Activated effector memory CD4-positive, alpha-beta T cell treated with Interleukin-2 at 50 U/mL for 16 hours (primary cell): ENCODE measurements at places on chromosomes 5 and 9.

DNA sequence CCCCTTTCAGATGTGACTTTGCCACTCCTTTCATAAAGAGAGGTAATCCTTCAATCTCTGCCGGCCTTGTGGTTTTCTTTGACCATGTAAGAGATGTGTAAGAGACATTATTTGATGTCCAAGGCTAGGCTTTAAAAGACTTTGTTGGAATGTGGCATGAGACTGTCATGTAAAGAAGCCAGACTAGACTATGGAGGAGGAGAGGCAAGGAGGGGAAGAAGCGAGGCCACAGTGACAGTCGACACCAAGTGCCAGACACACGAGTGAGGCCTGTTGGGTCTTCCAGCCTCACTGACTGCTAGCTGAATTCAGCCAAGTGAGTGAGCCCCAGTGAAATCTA, 1013.3 kb downstream of the MAT2B start:
- DNase-seq, result no peak

DNA sequence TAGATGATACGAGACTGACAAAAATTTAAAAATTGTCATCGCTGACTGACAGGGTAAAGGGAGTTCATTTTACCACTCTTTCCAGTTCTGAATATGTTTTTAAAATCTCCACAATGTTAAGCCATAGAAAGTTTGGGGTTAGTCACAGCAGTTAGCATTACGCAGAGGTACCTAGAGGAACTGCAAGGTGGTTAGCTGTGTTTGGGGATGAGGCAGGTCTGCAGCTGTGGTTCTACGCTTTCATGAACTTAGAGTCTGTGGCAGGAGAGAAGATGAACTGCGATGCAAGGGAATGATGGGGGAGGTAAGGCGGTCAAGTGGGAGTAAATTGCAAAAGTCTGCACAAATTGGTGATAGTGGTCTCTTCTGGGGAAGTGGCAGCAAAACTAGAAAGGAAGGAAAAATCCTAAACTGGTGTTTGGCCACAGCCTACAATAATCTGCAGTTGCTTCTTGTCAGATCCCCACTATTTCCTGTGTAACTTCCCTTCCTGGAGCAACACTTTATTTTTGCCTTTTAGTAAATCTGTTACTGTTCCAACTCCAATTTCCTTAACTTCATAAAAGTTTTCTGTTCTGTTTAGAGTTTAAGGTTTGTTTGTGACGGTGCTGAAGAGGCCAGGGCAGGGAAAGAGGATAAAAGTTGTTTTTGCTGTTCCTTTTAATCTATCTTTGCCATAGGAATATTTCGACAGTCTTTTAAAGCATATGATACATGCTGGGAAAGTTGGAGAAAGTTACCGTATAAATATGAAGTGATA, 38.6 kb upstream of the SNX2 start:
- DNase-seq, result no peak

GRCh38 chr5:107513337-107514085, 157.2 kb downstream of the EFNA5 start:
- DNase-seq, result no peak

DNA sequence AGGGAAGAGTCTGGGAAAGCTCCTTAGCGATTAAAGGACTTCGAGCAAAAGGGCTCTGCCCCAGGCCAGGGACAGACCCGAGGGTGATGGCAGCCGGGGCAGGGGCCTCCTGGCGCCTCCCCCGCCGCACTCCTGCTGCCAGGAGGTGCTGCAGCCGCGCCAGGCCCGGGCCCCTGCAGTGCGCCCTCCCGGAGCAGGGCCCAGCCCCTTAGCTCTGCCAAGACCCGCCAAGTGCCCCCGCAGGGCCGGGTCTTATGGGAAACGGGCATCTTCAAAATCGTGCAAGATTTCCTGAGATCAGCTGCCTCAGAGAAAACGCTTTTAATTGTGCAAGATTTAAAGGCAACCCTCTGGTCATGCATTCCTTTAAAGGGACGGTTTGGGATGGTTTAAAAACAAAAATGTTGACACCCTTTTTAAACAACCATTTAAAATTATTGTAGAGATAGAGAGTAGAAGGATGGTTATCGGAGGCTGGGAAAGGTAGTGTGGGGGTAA, 52.4 kb downstream of the CDC14B start:
- DNase-seq, result no peak

DNA sequence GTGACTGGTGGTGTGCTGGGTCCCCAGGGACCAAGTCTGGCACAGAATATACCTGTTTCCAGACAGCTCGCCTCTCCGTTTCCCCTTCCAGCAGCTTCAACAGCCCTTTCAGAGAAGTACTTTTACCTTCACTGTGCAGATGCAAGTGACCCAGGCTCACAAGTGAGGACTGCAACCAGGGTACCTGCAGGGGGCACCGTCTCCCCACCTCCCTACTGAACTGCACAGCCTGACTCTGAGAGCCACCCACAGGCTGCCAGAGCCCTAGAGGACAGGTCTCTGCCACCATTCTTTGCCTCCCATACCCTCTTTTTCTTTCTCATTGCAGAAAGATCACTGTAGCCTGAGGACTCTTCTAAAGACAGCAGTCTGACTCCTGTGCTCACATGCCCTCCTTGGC, 15.4 kb downstream of the IL9 start:
- DNase-seq, result no peak

GRCh38 chr9:73889023-73889422, 608.1 kb upstream of the RORB start:
- DNase-seq, result no peak

DNA sequence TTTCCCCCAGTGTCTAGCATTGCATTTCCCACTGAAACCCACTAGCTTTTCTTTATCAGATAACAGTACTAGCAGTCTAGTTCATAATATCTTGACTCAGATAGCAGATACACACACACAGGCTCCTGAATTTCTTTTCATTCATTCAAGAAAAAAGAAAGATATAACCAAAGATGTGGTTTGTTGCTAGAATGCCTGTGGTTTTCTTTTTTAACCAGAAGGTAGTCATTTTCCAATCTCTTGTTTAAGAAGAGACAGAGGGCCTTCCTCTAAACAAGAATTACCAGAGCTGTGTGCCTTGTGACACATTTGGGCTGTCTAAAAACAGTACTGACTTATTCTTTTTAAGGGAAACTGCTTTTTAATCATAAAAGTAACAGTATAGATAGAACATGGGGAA, 167.3 kb downstream of the PJA2 start:
- no peak for DNase-seq

DNA sequence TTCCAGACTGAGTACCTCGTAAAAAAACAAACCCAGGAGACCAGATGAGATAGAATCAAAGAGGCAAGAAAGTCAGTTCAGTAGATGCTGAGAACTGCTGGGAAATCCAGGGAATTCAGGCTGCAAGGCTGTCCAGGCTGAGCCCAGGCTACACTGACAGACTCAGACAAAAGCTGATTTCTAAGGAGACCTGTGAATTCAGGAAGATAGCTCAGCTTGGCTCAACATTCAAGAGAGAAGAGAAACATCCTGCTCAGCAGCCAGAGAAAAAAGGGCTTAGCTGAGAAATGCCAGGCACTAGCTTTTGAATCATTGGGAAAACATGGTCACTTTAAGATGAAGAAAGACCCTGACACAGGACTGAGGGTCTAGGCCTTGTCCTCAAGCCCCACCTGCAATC, 118.2 kb upstream of the SLC44A1 start:
- no peak for DNase-seq

GRCh38 chr5:147336876-147337275, 102.0 kb downstream of the STK32A start:
- no peak for DNase-seq
